ENCODE measurements at places on chromosomes 2 and 18. TPM values are rescaled to one million over a fixed set of nuclear protein-coding genes. Genes with fewer than 3 reads are reported as not detected.

The CXCR1 gene
- not detected for polyA plus RNA-seq

The SLC4A3 gene
- not detected for polyA plus RNA-seq

The ANKRD23 gene
- polyA plus RNA-seq, result 1.0 TPM

The FEV gene
- polyA plus RNA-seq, result not detected

DNA sequence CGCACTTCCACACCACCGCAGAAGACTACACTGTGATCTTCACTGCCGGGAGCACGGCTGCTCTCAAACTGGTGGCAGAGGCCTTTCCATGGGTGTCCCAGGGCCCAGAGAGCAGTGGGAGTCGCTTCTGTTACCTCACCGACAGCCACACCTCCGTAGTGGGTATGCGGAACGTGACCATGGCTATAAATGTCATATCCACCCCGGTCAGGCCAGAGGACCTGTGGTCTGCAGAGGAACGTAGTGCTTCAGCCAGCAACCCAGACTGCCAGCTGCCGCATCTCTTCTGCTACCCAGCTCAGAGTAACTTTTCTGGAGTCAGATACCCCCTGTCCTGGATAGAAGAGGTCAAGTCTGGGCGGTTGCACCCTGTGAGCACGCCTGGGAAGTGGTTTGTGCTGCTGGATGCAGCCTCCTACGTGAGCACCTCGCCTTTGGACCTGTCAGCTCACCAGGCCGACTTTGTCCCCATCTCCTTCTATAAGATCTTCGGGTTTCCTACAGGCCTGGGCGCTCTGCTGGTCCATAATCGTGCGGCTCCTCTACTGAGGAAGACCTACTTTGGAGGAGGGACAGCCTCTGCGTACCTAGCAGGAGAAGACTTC lies 12.5 kb downstream of the MOCOS start:
- DNase-seq, result no peak

DNA sequence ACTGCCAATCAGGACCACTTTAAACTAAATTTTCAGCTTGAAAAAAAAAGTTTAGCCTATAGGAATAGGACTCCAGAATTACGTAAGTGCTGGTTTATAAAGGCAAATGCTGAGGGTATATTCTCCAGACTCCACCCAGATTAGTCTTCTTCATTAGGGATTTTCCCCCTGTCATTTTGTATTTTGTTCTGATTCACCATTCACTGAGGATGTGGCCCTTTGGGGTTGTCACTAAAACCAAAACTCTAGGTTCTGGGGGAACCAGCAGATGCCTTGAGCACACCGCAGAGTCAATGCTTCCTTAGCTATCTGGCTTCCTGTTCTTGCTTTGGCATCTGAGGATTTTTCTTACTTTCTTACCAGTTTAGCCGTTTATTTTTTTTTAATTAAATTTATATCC lies 10.5 kb downstream of the SCYGR4 start:
- DNase-seq, result no peak

DNA sequence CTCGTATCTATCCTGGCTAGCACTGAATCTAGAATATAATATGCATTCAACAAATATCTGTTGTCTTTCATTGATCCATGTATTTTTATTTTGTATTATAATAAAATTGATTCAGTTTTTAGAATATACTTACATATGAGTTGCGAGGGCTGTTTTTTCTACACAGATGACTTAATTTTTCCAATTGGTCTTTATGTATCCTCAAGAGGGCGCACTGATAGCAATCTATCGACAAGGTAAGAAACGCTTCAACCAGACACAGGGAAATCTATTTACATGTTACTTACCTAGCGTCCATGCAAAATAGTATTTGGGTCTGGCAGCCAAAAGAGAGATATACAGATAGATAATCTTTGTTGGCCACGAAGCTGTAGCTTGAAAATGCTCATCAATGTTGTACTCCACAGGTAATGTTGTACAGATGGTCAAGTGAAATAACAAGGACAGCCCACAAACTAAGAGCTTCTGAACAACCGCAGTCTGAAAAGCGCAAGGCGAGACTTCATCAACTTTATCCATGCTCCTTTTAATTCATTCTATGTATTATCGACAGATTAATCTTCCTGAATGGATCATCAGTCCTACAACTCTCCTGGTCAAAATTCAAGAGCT lies 35.5 kb upstream of the KIDINS220 start:
- peak; percentile 2 for DNase-seq

GRCh38 chr18:40453903-40454302 lies 1501.1 kb upstream of the PIK3C3 start:
- no peak for DNase-seq

GRCh38 chr2:47508641-47509040 lies 105.7 kb downstream of the MSH2 start:
- DNase-seq, result no peak

DNA sequence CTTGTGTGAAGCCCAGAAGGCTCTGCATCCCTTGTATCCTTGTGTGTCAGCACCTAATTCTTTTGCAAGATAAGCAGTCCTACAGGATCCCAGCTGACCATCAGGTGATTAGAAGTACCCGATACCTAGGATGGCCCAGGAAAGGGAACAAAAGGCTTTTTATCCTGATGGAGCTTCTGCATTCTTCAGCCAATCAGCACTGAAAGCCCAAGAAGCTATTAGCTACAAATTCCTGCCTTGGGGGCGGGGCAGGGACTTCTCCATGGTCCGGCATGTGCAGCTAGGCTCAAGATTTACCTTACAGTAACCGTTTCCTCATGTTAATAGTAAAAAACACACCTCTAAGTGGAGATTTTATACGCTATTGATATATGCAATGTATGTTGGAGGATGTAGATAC lies 264.6 kb upstream of the THUMPD2 start:
- DNase-seq, result no peak

- no peak for DNase-seq
Measured at GRCh38 chr2:227397562-227397961, 9.8 kb upstream of the SCYGR1 start.

GRCh38 chr2:111634050-111634794 lies 249.8 kb downstream of the ANAPC1 start:
- DNase-seq, result no peak

- no peak for DNase-seq
Measured at GRCh38 chr18:55302167-55302833, 285.7 kb downstream of the TCF4 start.

GRCh38 chr2:223956300-223956699 lies 963 bp upstream of the MRPL44 start:
- no peak for DNase-seq

DNA sequence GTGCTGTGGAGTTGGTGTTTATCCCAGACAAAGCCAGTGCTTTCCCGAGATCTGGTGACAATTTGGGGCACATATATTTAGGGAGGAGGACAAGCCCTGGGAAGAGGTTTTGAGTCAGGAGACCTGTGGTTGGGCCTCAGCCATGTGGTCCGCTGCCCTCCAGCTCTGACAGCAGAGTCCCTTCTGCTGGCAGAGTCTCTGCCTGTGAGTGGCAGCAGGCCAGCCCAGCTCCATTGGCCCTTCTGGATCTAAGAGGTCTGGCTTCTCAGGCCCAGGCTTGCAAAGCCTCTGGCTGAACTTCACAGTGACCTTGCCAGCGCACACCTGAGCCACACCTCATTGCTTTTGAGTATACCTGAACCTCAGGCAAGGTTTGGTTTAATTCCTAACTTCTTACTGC lies 115.3 kb downstream of the BCL2L11 start:
- no peak for DNase-seq

The PECR gene
- 25.8 TPM for polyA plus RNA-seq
